ENCODE measurements at places on chromosomes 6 and 20.

DNA sequence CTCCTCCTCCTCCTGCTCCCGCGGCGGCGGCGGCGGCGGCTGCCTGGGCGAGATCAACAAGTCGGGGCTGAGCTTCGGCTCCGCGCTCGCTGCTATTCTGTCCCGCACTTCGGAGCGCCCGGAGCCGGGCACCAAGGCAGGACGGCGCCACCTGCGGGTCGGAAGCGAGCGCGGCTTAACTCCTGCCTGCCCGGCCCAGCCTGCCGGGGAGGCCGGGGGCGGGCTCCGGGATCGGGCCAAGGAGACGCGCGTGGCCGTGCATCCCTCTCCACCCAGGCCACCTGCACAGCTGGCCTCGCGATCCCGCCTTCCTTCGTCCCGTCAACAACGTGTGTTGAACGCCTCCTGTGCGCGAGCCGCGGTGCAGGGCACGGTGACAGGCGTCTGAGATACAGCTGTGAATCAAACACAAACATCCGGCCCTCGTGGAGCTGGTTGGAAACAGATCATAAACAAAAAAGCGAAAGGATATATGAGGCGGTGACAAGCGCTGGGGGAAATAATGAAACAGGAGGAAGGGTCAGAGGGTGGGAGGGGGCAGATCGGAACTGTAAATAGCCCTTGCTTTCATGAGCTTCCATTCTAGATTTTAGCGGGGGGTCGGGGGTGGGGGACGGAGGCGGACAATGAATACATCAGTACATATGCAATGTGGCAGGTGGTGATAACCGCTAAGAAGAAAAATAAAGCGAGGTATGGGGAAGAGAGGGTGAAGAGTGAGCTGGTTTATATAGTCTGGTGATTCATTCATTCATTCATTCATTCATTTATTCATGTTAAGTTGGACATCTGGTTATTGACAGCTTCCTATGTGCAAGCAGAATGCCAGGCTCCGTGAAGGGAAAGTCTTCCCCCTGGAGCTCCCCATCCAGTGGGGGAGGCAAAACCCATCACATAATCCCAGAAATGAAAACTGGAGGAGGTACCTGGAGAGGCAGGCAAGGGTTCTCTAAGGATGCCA, 2.0 kb upstream of the KCNB1 start:
- DNase-seq = no peak

DNA sequence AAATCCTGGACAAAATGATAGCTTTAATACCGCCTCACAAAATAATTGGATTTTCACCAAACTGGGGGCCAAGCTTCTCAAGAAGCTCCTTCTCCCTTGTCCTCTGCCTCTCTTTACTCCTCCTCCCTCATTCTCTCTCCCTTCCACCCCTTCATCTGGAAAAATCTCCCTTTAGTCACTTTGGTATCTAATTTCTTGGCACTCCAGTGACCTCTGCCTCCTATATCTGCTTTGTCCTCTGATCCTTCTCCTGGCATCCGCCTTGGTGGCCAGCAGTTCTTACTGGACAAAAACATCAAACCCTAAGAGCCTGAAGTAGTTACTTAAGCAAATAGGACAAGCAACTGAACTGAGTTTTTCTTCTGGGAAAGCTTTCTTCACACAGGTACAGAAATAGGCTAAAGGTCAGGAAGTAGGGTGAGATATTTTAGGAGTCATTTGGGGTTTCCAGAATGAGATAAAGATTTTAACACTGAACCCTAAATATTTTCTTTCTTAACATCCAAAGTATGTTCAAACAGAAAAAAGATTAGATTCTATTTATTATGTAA, 220.7 kb downstream of the ARHGAP18 start:
- DNase-seq = no peak

- no peak for DNase-seq
Observed at GRCh38 chr6:156935000-156935399, 157.8 kb downstream of the ARID1B start.

DNA sequence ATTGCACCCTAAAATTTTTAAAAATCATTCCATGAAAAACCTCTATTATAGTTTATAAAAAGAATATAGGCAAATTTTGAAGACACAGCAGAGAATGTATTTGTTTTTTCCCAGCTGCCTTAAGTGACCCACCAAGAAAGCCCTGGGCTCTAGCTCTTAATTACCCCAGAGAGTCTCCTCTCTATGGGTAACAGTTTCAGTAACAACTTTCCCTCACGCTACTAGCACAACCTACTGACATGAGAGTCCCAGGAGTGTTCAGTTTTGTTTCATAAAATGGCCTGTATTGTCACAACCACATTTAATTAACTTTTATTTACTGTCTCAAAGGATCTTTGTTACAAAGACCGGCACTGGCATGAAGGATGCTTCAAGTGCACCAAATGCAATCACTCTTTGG, 41.5 kb downstream of the FHL5 start:
- DNase-seq = no peak

GRCh38 chr20:44832724-44833123, 22.4 kb upstream of the RIMS4 start:
- DNase-seq = no peak

- DNase-seq = no peak
Observed at GRCh38 chr6:152669895-152670294, 27.8 kb upstream of the MYCT1 start.

GRCh38 chr6:30154061-30154460, 7.0 kb downstream of the TRIM10 start:
- no peak for DNase-seq

GRCh38 chr6:132227904-132228303, 173.4 kb downstream of the MOXD1 start:
- DNase-seq = no peak

DNA sequence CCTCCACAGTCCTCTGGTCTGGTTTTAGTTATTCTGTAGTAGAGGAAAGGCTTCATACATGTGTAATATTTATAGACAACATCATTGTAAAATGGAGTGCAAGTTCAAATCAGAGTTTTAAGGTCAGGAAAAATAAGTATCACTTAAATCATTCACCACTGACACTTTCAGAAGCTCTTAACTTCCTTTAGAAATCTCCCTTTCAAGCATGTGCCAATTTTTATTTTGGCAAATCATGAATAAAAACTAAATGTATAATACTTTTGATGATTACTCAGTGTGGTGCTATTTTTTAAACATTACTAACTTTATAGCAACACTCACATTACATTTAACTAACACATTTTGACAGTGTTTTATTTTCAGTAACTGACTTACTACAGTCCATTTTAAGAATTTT, 112.2 kb downstream of the OGFRL1 start:
- no peak for DNase-seq

DNA sequence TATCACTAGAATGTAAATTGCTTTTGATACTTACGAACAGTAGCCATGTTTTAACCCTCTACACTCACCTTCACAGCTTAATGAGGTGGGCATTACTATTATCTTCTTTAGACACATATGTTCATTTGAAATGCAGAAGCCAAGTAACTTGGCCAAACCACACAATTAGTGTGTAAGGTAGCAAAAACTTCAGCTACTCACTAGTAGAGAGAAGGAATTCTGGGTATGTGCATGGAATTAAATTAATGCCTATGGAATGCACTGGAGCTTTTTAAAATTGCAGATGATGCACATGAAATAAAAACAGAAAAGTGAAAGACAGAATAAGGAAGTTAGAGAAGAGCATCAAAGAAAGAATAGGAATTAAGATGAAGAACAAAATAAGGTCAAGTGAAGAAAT, 494.0 kb downstream of the ADGRB3 start:
- no peak for DNase-seq

GRCh38 chr6:37029249-37029971, 24.0 kb downstream of the FGD2 start:
- no peak for DNase-seq

GRCh38 chr20:4150070-4150441, 134.7 kb upstream of the RNF24 start:
- no peak for DNase-seq

- no peak for DNase-seq
Observed at GRCh38 chr6:148240461-148240840, 102.2 kb upstream of the SASH1 start.

DNA sequence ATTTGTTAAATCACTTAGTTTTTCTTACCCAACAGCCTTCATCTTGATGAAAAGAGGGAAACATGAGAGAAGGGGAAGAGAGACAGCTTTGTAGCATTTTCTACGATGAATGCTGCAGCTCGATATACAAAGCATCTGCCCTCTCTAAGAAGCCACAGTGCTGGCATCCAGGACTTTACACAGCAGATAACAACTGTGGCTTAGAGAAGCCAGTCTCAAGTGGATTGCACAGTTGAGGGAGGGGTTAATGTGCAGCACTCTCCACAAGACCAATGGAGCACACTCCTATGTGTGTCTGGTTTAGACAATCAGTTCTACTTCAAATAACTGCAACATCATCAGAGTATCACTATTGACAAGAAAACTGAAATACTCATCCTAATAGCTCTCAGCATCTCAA, 5.8 kb downstream of the C6orf120 start:
- no peak for DNase-seq
